Right renal pelvis (tissue), 4 donors: ENCODE measurements at places on chromosomes 4 and X.

- no peak for DNase-seq
Observed at GRCh38 chrX:154652311-154653047, 900 bp downstream of the CTAG2 start.

DNA sequence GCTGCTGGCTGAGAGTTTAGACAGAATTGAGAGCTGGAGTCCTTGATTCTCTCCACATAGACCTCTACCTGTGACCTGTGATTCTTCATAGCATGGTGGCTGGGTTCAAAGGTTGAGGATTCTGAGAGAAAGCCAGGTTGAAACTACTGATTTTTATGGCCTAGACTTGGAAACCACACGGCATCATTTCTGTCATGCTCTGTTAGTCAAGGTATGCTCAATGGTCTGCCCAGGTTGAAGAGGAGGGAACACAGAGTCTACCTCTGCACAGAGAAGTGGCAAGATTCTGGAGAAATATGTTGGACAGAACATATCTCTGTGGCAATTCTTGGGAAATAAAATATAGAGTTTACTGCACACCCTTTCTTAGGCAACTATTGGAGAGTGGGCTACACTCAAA lies 57.2 kb upstream of the CXorf66 start:
- no peak for DNase-seq

- DNase-seq, result no peak
Observed at GRCh38 chr4:2684486-2684885, 71.7 kb downstream of the TNIP2 start.

GRCh38 chrX:7170898-7171297 lies 22.9 kb upstream of the PUDP start:
- no peak for DNase-seq

GRCh38 chrX:22748093-22748999 lies 251.4 kb upstream of the DDX53 start:
- DNase-seq, result peak; percentile 15

DNA sequence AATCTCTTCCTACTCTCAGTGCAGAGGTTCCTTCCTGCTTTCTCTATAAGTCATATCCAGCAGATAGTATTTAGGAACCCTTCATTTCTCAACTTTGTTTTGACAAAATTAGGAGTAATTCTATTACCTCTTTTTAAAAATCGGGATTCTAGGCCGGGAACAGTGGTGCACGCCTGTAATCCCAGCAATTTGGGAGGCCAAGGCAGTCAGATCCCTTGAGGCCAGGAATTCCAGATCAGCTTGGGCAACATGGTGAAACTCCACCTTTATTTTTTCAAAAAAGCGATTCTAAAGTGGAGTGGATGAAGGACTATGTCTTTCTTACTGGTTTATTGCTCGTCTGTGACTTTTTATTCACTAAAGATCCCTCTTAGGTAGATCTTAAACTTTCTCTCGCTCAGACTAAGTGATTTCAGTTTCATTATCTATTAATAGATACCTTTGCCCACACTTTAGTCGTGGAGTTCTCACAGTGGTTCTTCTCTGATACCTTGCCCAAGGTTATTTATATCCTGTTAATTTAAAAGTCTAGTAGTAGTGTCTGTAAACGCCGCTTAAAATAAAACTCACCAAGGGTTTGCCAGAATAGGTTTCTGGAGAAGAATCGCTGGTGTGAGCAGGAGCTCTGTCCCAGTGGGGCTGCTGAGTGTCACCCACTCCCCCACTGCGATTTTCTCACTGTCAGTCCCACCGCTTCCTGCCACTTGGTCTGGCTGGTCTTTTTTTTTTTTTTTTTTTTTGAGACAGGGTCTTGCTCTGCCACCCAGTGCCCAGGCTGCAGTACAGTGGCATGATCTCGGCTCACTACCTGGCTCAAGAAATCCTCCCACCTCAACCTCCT lies 27.0 kb upstream of the TMEM131L start:
- DNase-seq, result no peak

- DNase-seq, result no peak
Observed at GRCh38 chr4:23904639-23905071, 14.8 kb upstream of the PPARGC1A start.

GRCh38 chr4:168218645-168219044 lies 99.9 kb downstream of the DDX60 start:
- no peak for DNase-seq

DNA sequence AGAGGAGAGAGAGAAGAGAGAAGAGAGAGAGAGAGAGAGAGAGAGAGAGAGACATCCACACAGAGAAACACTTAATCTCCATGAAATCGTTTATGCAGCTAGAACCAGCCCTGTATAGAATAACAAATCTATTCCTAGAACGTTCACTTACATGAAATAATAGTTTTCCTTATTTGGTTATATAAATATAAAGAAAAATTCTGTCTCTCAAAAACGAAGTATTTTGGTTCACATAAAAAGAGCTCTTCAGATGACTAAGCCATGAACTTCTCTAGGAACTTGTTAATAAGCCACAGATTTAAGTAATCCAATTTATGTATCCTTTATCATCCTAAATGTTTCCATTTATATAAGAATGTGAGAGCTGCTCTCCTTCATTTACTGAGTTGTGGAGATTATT lies 1315.1 kb upstream of the PCDH7 start:
- DNase-seq, result no peak

DNA sequence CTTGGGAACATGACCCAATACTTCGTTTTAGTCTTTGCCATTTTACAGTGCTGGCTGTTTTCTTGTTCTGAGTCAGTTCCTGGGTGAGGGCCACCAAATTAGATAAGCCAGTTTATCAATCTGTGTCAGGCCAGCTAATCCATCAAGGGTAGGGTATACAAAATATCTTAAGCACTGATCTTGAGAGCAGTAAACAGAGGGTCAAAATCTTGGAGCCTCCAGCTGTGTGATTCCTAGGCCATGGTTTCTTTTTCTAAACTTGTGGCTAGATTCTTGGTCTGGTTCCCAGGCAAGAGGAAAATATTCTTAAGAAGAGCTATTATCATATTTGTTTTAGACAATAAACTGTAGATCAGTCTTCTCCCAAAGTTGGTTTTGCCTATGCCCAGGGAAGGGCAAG lies 1396.6 kb upstream of the PABPC4L start:
- DNase-seq, result no peak

DNA sequence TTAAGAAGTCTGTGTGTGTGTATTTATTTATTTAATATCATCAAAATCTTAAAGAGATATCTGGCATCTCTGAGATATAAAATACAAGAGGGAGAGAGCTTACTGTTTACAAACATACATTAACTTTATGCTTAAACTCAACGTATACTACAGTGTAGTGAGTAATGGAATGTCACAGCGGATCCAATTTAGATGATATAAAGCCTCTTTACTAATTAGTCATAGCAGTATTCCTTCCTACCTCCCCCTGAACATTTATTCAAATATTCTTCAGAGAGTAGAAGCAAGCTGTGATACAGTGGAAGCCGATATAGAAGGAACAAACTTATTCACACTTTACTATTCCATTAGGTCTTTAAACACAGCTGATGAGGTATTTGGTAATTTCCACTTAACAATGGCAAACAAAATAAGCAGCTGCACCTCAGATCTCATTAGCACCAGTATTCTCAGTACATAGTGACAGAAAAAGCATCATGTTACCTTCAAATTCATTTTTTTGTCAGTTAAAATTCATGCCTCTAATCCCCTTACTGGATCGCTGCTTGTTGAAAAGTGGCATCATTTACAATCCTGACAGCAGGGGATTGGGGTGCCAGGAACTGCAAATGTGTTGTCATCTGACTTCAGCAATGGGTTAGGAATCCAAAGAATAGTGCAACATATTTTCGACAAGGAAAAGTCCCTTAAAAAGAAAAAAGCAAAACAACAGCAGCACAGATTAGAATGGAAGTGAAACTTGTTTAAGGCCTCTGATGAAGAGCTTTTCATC lies 658.7 kb upstream of the EPHA5 start:
- no peak for DNase-seq

GRCh38 chrX:18883961-18884765 lies 99.8 kb downstream of the PHKA2 start:
- DNase-seq, result no peak

- no peak for DNase-seq
Observed at GRCh38 chr4:80142394-80143306, 54.7 kb upstream of the PRDM8 start.

GRCh38 chr4:181825564-181825963 lies 417.6 kb upstream of the TENM3 start:
- DNase-seq, result no peak

DNA sequence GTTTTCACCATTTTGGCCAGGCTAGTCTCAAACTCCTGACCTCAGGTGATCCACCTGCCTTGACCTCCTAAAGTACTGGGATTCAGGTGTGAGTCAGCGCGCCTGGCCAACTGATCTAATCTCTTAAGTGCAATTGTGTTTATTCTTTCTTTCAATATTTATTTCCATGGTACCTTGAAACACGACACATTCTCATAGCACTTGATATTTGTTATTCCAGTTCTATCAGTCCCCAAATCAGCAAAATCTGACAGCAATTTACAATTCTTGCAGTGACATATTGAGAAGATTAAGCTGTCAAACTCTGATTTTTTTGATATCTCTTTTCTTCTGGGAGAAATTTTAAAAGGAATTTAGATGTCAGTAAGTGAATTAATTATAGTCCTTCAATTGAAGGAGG lies 218.1 kb upstream of the FAT4 start:
- DNase-seq, result no peak

DNA sequence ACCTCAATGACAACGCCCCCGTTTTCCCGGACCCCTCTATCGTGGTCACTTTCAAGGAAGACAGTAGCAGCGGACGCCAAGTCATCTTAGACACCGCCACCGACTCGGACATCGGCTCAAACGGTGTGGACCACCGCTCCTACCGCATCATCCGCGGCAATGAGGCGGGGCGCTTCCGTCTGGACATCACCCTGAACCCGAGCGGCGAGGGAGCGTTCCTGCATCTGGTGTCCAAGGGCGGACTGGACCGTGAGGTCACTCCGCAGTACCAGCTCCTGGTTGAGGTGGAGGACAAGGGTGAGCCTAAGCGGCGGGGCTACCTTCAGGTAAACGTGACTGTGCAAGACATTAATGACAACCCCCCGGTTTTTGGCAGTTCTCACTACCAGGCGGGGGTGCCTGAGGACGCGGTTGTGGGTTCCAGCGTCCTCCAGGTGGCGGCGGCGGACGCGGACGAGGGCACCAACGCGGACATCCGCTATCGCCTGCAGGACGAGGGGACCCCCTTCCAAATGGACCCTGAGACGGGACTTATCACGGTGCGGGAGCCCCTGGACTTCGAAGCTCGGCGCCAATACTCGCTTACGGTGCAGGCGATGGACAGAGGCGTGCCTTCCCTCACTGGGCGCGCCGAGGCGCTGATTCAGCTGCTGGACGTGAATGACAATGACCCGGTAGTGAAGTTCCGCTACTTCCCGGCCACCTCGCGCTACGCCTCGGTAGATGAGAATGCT lies 2.2 kb downstream of the FAT4 start:
- DNase-seq, result no peak

- peak; percentile 51 for DNase-seq
Observed at GRCh38 chr4:17324386-17324830, 187.5 kb downstream of the QDPR start.

DNA sequence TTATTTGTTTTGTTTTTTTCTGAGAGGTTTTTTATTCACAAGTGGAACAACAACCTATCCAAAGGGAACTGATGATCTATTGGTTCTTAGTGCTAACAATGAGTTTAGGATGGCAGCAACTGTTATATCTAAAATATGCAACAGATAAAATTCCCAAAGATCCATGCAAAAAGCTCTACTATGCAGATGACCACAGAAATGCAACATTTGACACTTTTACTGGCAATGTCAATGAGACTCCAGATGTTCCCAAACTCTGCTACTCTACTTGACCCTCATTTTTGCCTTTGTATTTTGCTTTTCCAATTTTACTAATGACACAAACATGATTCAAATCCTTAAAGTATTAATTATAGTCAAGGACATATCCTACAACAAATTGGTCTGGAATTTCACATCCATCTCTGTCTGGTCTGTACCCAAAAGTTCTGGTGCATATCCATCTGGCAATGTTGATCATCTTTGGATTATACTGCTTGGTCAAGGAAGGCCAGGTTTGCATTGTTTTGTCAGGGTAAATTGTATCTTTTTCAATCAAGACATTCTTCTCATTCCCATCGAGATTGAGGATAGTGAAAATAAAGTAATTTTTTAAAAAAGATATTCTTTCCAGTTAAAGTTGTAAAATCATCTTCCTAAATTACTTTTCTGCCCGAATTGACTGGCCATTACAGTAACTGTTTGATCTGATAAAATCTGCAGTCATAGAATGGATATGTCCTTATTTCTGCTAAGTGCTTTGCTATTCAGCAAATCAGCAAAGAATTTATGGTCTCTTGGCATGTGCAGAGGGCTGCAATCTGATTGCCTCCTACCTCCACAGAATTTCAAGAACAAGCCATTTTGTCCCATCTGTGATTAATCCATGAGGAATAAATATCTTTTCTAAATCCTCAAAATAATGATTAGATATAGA lies 73.6 kb downstream of the FGFBP1 start:
- DNase-seq, result no peak

DNA sequence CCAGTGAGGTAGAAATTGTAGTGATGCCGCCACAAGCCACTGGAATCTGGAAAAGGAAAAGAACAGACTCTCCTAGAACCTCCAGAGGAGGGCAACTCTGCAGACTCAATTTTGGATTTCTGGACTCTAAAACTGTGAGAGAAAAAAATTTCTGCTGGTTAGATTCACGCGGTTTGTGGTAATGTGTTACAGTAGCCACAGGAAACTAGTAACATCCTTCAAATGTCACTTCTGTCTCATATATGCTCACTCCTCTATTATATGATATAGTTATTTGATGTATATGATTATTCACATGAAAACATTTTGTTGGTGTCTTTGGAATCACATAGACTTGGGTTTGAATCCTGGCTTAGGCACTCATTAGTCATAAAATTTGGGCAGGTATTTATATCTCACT lies 18.8 kb downstream of the LDOC1 start:
- no peak for DNase-seq

- no peak for DNase-seq
Observed at GRCh38 chrX:103488332-103488731, 31.0 kb downstream of the RAB40A start.

DNA sequence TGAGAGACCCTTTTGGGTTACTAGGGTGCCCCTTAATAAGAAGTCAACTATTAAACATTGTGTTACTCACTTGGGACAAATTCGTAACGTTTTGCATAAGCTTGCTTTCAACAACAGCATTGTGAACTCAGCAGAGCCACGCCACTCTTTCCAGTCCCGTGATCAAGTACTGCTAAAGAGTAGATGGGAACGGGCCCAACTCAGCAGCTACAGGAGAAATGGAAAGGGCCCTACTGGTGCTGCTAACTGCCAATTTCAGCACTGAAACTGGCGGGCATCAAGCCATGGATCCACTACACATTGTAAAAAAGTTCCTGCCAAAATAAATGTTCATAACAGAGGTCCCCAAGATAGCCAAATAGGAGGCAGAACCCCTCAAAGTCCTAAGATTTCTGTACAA lies 19.0 kb upstream of the DHX15 start:
- no peak for DNase-seq

DNA sequence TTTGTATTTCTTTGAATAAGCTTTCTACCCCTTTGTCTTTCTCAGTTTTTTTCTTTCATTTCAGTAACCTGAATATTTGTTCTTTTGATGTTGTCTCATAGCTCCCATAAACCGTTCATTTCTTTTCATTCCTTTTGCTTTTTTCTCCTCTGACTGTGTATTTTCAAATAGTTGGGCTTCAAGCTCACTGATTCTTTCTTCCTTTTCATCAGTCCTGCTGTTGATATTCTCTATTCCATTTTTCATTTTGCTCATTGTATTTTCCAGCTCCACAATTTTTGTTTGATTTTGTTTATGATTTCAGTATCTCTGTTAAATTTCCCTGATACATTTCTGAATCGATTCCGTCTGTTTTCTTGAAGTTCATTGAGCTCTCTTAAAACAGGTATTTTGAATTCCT lies 129.6 kb upstream of the NUDT6 start:
- no peak for DNase-seq

GRCh38 chrX:63967551-63967950 lies 182.5 kb upstream of the ARHGEF9 start:
- no peak for DNase-seq
